ENCODE measurements at places on chromosomes 6 and 20.

- DNase-seq: no peak
Observed at GRCh38 chr6:164570801-164571200, 738.6 kb downstream of the C6orf118 start.

GRCh38 chr20:63509088-63509564 is 10.2 kb upstream of the EEF1A2 start:
- DNase-seq: no peak

DNA sequence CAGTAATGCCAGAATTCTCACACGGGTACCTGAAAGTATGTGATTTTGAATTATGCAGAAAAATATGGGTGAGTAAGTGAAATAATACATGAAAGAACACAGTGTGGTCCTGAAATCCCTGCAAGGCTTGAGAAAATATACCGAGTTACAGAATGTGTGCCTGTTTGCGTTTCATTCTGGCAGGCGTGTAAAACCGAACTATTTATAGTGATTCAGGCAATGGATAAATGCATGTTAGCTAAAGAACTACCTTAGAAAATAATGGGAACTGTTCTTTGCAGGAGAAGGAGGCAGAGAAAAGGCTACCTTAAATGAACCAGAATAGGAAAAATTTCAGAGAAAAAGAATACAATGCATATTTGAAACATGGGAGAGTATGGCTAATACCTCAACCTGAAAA is 145.8 kb upstream of the KCNQ5 start:
- DNase-seq: no peak

DNA sequence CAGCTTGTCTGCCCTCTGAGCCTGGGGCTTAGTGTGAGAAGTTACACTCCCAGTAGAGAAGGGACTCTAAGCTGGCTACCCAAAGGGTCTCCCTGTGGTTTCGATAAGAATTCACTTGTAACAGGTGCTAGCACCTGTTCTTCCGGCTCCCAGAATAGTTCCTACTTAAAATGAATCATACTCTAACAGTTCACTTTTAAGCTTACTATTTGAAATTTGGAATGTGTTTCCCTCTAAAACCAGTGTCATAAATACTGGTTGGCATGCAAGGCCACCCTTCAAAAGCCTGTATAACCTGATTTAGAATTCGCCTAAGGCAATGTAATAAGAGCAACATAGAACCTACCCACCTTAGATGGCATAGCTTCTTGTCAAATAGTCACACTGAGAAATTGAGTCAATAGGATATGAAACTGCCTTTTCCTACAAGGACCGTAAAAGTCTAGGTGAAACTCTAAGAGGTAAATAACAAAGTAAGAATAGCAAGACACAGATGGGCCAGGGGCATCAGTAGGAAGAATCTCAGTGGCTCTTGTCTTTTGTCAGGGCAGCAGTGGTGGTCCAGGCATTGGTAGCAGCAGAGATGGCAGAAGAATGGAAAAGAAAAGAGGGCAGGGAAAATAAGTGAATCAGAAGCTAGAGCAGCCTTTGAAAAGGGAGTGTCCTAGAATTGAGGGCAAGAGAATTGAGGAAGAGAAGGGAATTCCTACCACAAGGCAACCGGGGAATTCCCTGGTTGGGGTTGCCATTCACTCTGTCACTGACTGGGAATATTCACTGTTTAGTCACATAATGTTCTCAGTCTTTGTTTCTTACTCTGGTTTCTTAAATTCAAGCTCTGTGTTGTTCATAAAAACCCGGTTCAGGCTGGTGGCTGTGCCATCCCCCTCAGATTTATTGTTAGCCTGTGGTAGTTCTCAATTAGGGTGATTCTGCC is 91.5 kb downstream of the HIVEP2 start:
- no peak for DNase-seq

GRCh38 chr20:5511930-5512329 is 195.2 kb upstream of the PROKR2 start:
- no peak for DNase-seq

DNA sequence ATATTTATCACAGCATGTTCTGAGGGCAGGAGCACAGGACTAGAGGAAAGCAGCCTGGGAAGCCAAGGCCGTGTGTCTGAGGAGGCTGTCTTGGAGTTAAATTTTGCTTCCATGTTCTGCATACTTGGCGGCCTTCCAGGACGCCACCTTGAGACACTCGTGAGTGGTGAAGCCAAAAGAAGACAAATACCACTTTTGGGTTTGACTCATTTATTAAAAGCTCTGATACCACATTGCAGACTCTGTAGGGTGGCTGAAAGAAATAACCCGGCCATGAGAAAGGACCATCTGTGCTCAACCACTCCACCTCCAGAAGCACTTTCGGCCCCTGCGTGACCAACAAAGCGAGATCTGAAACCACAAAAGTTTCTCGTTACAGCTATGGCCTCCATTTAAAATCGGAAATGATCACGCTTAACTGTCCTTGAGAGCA is 120.0 kb downstream of the TMEM242 start:
- DNase-seq: no peak

GRCh38 chr20:39909447-39909846 is 779.6 kb downstream of the MAFB start:
- DNase-seq: no peak

GRCh38 chr20:48478370-48478769 is 349.4 kb downstream of the PREX1 start:
- no peak for DNase-seq

DNA sequence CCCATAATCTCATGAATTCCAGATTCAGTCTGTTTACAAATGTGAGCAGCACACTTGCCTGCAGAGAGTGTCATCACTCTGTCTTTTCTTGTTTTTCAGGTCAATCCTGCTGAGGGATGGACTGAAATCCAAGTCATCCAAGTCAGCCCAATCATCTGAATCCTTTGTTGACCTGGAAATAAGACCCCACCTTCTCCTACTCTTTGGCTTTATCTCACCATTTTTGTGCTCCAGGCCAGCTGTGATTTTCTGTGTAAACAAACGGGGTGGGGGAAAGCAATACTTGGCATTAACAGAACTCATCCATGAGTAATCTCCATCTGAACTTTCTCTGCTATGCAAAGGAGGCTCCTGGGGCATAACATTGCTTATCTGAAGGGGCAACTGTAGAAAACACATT is 16.9 kb upstream of the GSTA4 start:
- no peak for DNase-seq

DNA sequence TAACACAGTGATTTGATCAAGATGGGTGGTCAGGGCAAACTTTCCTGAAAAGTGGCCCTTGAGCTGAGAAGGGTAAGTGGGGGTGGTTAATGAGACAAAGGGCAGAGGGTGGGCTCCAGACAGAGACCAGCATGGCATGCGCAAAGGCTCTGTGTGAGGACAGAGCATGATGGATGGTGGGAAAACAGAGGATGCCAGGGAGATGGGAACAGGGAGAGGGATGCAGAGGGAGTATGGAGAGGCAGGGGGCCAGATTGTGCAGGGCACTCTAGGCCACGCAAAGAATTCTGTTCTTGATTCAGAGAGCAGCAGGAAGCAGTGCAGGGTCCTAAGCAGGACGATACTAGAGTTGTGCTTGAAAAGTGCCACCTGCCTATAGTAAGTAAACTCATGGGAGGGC is 394.4 kb downstream of the BTBD9 start:
- no peak for DNase-seq

DNA sequence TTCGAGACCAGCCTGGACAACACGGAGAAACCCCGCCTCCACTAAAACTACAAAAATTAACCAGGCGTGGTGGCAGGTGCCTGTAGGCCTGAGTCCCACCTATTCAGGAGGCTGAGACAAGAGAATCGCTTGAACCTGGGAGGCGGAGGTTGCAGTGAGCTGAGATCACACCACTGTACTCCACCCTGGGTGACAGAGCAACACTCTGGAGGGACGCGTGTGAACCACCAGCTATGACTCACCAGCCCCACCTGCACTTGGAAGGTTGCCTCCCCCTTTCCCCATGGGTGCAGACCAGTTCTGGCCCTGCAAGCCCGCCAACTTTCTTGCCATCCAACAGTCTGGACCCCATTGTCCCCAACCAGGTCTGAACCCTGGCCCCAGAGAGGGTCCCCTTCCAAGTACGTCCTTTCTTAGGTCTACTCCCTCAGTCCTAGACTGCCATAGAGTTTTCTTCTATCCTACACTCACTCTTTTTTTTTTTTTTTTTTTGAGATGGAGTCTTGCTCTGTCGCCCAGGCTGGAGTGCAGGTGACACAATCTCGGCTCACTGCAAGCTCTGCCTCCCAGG is 29.2 kb downstream of the ATP9A start:
- no peak for DNase-seq
